Activated naive CD4-positive, alpha-beta T cell (primary cell): ENCODE measurements at places on chromosomes 11 and 22.

GRCh38 chr11:2532704-2533586 lies 88.1 kb downstream of the KCNQ1 start:
- peak; percentile 92 for DNase-seq

GRCh38 chr11:68767672-68768071 lies 16.4 kb upstream of the TESMIN start:
- no peak for DNase-seq

DNA sequence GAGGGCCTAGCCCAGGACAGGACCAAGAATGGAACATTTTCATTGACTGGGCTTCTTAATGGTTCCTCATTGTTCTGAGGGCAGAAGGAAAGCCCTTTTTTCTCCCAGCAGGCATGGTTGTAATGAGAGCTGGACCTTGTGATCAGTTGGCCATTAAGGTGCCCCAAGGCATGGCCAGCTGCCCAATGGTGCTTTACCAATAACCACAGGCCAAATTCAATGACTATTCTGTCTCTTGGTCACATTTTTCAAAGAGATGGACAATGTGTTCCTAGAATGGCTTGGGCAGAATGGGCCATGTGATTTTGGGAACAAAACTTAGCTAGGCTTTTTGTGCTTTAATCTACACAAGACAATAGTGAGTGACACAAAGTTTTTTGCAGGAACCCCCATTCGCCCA lies 7.3 kb downstream of the NAV2 start:
- DNase-seq, result no peak

DNA sequence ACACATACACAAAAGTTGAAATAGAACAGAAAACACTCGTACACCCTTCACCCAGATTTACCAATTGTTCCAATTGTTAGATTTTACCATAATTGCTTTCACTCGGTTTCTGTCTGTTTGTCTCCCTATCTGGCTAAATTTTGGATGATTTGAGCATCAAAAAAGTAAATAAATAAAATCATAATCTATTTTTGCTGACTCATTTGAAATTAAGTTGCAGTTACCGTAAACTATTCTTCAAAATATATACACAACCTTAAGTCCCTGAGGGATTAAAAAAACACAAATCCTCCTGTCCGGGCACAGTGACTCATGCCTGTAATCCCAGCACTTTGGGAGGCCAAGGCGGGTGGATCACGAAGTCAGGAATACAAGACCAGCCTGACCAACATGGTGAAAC lies 81.3 kb upstream of the SYT9 start:
- DNase-seq, result no peak

DNA sequence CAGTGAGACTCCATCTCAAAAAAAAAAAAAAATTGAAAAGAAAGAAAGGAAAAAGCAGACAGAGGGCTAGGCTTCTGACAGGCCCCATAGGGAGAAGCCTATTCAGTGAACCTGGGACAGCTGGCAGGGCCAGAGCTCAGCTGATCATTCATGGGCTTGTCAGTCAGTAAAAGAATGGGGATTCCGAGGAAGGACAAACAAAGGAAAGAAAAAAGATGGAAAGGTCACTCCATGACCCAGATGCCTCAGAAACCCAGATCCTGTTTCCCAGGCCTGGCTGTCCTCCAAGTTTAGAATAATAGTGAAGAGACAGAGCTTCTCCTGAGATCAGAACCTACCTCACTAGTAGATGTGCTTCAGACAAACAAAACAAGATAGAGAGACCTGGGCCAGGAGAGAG lies 34.3 kb upstream of the ASPHD2 start:
- no peak for DNase-seq

DNA sequence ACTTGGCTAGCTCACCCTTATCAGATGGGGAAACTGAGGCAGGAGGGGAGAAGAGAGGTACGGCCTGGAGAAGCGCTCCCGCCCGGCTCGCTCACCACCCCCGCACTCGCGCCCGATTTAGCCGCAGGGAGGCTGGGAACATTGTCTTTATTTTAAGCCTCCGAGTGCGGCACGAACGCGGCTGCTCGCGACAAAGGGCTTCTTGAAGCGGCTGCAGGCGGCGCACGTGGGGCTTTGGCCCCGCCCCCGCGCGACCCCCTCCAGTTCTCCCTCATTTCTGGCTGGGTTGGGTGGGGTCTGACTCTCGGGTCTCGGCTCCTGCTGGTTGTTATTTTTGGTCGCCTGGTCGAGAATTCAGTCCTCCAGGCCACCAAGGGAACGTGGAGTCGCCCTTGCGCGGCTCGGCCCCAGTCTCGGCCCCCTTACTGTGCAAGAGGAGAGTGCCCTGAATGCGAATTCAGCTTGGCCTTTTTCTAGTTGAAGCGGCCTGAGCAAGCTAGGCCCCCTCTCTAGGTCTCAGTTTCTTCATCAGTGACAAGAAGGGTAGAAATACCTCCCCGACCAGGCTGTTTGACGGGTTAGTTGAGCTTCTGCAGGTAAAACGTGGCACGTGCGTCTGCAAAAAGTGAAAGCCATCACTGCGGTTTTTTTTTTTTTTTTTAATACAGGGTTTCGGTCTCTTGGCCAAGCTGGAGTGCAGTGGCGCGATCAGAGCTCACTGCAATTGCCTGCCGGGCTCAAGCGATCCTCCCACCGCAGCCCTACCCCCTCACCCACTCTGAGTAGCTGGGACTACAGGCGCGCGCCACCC lies 2.6 kb upstream of the CHRM1 start:
- no peak for DNase-seq

DNA sequence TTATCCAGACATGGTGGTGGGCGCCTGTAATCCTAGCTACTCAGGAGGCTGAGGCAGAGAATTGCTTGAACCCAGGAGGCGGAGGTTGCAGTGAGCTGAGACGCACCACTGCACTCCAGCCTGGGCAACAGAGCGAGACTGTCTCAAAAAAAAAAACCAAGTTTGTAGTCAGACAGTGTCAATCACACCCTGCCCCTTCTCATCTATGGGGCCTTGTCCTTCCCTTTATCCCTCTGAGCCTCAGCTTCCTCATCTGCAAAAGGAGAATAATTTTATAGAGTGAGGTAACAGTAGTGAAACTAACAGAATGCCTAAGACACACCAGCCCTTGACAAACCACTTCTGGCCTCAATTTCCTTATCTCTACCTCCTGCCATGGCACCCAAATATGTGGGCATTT lies 10.7 kb downstream of the BCL9L start:
- no peak for DNase-seq

- DNase-seq, result no peak
These were observed 23.1 kb upstream of the LDHA start for GRCh38 chr11:18371279-18371678.

DNA sequence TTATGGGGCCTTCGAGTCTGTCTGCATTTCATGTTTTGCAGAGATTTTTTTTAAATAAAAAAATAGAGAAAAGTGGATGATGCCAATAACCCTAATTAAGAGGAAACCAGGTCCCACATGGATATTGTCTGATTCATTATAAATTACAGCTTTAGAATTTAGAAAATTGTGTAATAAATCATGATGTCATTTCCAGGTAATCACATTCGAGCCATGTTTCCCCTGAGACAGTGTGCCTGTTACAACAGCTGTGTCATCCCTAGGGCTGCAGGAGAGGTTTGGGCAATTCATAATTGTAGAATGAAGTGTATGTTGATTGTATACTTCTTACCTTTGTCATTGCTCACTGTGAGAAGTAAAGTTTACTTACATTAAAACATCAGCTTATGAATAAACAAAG lies 38.3 kb downstream of the NCAM1 start:
- no peak for DNase-seq

DNA sequence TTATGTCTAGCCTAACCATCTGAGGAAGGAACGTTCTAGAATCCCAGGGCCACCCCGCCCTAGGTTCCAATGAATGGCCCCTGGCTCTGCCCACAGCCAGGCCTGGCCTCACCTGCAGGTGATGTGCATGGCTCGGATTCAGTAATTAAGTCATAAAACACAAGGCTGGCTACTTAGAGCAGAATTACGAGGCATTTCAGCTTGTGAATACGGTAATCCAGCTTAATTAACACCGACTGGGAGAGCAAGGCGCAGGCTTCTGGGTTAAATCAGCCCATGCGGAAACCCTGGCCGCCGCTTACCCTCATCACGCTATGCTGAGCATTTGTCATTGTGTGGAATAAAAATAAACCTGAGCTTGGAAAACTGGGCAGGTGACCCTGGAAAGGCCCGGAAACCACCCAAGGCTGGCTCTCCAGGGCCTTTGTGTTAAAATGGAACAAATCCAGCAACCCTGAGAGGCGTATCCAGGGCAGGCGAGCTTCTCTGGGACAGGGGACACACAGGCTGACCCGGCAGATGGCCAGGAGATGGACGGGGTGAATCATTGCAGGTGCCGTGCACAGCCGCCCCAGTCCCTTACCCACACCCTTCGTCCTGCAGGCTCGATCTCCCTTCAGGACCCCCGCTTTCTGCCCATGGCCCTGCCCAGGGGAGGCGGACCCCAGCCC lies 220.2 kb downstream of the CTTN start:
- no peak for DNase-seq

GRCh38 chr11:81916451-81916850 lies 817.2 kb downstream of the FAM181B start:
- DNase-seq, result no peak

DNA sequence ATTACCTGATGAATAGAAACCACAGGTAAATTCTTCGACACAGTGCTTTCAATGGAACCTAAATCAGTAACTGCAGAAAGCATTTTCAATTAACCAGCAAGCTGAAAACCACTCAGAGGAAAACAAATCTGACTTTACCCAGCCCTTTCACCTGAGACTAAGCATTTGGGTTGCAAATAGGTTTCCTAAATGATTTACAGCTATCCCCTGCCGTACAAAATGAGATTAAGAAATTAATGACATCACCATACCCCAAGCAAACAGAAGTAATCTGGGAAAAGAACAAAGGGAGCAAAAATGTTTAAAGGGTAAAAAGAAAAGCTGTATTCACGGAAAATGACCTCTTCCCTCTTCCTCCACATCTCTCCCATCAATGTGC lies 584 bp downstream of the NOX4 start:
- no peak for DNase-seq

GRCh38 chr11:5380740-5381342 lies 2.8 kb upstream of the OR51M1 start:
- DNase-seq, result no peak

GRCh38 chr22:32144496-32145274 lies 14.4 kb downstream of the C22orf42 start:
- DNase-seq, result no peak

- no peak for DNase-seq
These were observed 7.2 kb upstream of the TMEM135 start for GRCh38 chr11:87030458-87031054.

DNA sequence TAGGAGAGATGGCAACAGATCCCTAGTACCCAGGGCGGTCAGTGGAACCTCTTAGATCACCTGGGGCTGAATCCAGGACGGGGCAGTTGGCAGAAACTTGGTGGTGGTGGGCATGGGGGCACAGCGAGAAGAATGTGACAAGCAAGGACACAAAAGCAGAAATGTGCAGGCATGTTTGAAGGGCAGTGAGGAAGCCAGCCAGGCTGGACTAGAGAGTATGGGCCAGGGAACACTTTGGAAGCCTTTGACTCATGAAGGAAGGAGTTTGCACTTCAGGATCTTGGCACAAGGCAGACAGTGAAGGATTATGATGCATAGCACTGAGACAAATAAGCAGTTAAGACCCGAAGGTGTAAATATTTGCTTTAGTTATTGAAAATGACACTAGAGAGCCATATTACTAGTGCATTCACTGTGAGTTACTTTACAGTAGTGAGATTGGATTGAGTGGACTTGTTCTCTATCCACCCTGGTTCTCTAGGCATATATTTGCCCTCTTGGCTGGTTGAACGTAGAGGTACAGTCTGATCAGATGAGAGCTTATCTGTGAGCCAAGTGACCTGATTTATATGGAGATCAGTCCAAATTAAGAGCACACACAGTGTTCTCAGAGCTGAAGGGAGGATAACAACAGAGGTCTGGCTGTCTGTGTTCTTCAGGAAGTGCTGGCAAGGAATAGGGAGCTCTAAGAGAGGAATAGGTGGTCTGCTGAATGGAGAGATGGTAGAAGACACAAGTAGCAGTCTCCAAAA lies 210.4 kb downstream of the SNX19 start:
- DNase-seq, result no peak
